Glomerular endothelial cell (primary cell): ENCODE measurements at places on chromosomes 13 and 19. TPM values are rescaled to one million over a fixed set of nuclear protein-coding genes. Genes with fewer than 3 reads are reported as not detected.

Gene ZIK1
- total RNA-seq, result 3.9 and 6.7 TPM in 2 replicates

Gene IGFL2
- not detected in 2 replicates for total RNA-seq

Gene CEACAM4
- not detected in 2 replicates for total RNA-seq

Gene CALR
- total RNA-seq, result 1,355 and 1,382 TPM in 2 replicates

Gene ZNF606
- 10.1 and 26.8 TPM in 2 replicates for total RNA-seq

Gene SLC25A23
- 47.1 and 60.7 TPM in 2 replicates for total RNA-seq

Gene SHISA7
- not detected in 2 replicates for total RNA-seq

Gene KLHL1
- total RNA-seq, result 0.34 TPM in 1 of 2 replicates, not detected in the other

Gene SLITRK6
- not detected in 2 replicates for total RNA-seq

Gene UBL5
- 578 and 765 TPM in 2 replicates for total RNA-seq

Gene C1QTNF9B
- not detected in 2 replicates for total RNA-seq

Gene ACER1
- total RNA-seq, result not detected in 2 replicates

Gene WDR88
- total RNA-seq, result not detected in 2 replicates

Gene SIAH3
- total RNA-seq, result 0.10 TPM in 1 of 2 replicates, not detected in the other

Gene KLK11
- not detected in 2 replicates for total RNA-seq

Gene CEACAM7
- total RNA-seq, result not detected in 2 replicates

Gene SERTM1
- total RNA-seq, result 0.35 TPM in 1 of 2 replicates, not detected in the other

Gene ACTMAP
- 5.7 and 6.7 TPM in 2 replicates for total RNA-seq

Gene PRODH2
- total RNA-seq, result not detected in 2 replicates

Gene KLK7
- total RNA-seq, result not detected in 2 replicates

Gene MIR17HG
- total RNA-seq, result 1.6 and 2.4 TPM in 2 replicates

Gene STOML3
- total RNA-seq, result not detected in 2 replicates

Gene ZNF829
- 1.5 and 1.9 TPM in 2 replicates for total RNA-seq

Gene CDX2
- not detected in 2 replicates for total RNA-seq

Gene ARHGEF18
- total RNA-seq, result 53.2 and 53.3 TPM in 2 replicates

Gene ZNF426
- total RNA-seq, result 8.8 and 9.1 TPM in 2 replicates
